Activated CD4-positive, alpha-beta T cell treated with anti-CD3 and anti-CD28 coated beads, Interleukin-2, amount 10 ng/mL, durations not matched to agents 24 days and 14 days (primary cell): ENCODE measurements at places on chromosomes 6 and 20. TPM values are rescaled to one million over a fixed set of nuclear protein-coding genes. Genes with fewer than 3 reads are reported as not detected.

POU5F1 gene
- not detected in 2 replicates for total RNA-seq

SPTLC3 gene
- 0.26 and 0.33 TPM in 2 replicates for total RNA-seq

SCRT2 gene
- total RNA-seq: not detected in 2 replicates

RFX6 gene
- not detected in 2 replicates for total RNA-seq

HLA-G gene
- 0.85 and 1.2 TPM in 2 replicates for total RNA-seq

LRFN2 gene
- 0.35 and 0.45 TPM in 2 replicates for total RNA-seq

ACAT2 gene
- total RNA-seq: 85.3 and 88.2 TPM in 2 replicates

SLC24A3 gene
- total RNA-seq: not detected in 2 replicates

FAM217A gene
- not detected in 2 replicates for total RNA-seq

F13A1 gene
- total RNA-seq: not detected in 2 replicates

WFDC12 gene
- total RNA-seq: not detected in 2 replicates

MGME1 gene
- 32.7 and 34.3 TPM in 2 replicates for total RNA-seq

IL17A gene
- total RNA-seq: not detected in 2 replicates

HLA-DQB1 gene
- 1.5 and 1.6 TPM in 2 replicates for total RNA-seq

TSHZ2 gene
- total RNA-seq: 28.0 and 29.5 TPM in 2 replicates

WFDC10B gene
- not detected in 2 replicates for total RNA-seq

BPIFB3 gene
- not detected in 2 replicates for total RNA-seq

FRS3 gene
- 4.7 and 6.8 TPM in 2 replicates for total RNA-seq

RAB44 gene
- total RNA-seq: 0.07 TPM in 1 of 2 replicates, not detected in the other

KIFC1 gene
- 64.9 and 66.5 TPM in 2 replicates for total RNA-seq

MUC22 gene
- not detected in 2 replicates for total RNA-seq

ABCF1 gene
- 123 and 125 TPM in 2 replicates for total RNA-seq

HDGFL1 gene
- not detected in 2 replicates for total RNA-seq

B4GALT5 gene
- total RNA-seq: 39.0 and 39.1 TPM in 2 replicates

RAET1L gene
- not detected in 2 replicates for total RNA-seq

LIME1 gene
- total RNA-seq: 10.1 and 12.2 TPM in 2 replicates

CAGE1 gene
- 0.16 and 0.31 TPM in 2 replicates for total RNA-seq

CNBD2 gene
- total RNA-seq: 3.1 and 3.8 TPM in 2 replicates

OSER1 gene
- 22.7 and 23.6 TPM in 2 replicates for total RNA-seq

TINAG gene
- total RNA-seq: not detected in 2 replicates

EZR gene
- total RNA-seq: 204 and 215 TPM in 2 replicates
